Stimulated activated CD8-positive, alpha-beta memory T cell treated with anti-CD3 and anti-CD28 coated beads, Interleukin-12 subunit alpha, Interleukin-12 subunit beta, amount 100 ng/mL, for 1 hour (primary cell): ENCODE measurements at places on chromosomes 5 and 9.

GRCh38 chr9:127444921-127445850, 6.0 kb downstream of the RPL12 start:
- no peak for DNase-seq

DNA sequence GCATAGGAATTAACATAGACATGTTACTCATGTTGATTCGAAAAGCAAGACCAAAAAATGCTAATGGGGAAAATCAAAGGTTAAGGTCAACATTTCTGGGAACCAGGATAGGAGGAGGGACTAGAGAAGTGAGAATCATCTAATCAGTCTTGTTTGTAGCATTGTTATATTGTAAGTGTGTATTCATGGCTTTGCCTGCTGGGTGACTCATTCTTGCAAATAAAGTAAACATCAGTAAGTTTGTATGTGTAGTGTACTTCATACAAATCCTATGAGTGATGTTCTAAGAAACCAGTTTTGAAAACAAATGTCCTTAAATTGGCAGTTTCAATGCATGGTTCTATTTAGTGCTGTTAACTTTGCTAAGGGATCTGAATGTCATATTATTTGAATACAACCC, 79.0 kb upstream of the TMEM252 start:
- DNase-seq, result no peak

GRCh38 chr5:137216976-137217598, 282.0 kb downstream of the SPOCK1 start:
- no peak for DNase-seq

DNA sequence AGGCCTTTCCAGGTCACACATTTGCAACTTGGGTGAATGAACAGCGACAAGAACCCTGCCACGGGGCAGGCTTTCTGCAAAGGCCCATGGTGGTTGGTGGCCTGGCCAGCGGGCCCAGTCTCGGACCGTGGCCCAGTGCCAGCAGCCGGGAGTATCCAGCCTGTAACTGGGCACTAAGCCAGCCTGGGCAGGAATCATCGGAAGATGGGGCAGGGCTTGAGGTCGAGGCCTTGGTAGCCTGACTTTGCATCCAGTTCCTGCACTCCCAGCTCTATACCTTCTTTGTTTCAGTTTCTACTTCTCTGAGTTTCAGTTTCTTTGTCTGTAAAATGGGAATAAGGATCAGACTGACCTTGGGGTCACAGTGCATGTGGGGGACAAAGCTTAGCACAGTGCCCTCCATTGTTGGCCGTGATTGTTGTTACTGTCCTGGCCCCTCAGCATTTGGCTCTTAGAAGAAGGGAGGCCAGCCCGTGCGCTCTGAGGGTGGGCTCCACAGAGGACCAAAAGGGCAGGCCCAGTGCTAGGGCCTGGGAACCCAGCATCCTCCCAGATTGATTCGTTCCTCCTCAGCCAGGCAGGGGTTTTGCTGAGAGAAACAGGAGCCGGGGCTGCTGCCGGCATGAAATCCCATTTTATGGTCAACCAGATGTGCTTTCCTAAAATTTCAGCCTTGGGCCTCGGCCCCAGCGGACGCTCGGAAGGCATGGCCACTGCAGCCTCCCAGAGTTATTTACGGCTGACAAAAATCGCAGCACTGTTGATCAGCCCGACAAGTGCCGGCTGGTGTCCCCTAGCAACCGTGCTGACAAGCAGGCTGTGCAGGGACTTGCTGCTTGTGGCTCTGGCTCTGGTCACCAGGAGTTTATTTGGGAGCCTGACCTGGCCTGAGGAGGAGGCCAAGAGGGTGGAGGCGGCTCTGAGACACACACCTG, 43.6 kb downstream of the JADE2 start:
- DNase-seq, result no peak
